Hepatic stellate cell (primary cell): ENCODE measurements at places on chromosomes 6 and 20.
A peak's percentile ranks its signal among the peaks of the same experiment; 100 is the strongest.

DNA sequence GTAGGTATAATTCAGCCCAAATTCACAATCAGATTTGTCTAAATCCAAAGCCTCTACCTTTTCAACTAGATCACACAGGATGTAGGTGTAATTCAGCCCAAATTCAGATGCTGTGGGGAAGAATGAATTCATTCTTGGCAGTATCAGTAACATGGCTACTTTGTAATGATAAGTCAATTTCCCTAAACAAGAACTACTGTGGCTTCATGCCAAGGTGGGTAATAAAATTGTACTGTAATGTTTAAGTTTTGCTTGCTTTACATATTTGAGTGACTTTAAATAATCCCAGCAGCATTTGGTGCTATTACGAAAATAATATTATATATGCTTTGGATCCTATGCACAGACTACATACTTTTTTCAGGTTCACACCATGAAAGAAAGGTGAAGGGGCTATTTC is 239.1 kb downstream of the HDGFL1 start:
- no peak for DNase-seq

DNA sequence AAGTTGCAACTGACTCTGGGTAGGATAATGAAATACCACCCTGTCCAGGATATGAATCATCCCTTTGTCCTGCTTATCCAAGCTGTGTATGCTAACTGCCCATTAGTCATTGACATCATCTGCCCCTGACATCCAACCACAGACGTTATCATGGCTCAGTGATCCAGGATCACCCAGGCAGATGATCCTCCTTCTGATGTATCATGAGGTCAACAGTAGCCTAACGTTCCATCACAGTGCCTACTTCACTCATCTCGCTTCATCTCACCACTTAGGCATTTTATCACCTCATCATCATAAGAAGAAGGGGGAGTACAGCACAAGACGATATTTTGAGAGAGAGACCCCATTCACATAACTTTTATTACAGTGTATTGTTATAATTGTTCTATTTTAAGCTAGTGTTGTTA is 13.4 kb upstream of the BTN3A2 start:
- peak; percentile 71 for DNase-seq

- DNase-seq, result no peak
Observed at GRCh38 chr6:163999475-164000125, 585.1 kb downstream of the QKI start.

DNA sequence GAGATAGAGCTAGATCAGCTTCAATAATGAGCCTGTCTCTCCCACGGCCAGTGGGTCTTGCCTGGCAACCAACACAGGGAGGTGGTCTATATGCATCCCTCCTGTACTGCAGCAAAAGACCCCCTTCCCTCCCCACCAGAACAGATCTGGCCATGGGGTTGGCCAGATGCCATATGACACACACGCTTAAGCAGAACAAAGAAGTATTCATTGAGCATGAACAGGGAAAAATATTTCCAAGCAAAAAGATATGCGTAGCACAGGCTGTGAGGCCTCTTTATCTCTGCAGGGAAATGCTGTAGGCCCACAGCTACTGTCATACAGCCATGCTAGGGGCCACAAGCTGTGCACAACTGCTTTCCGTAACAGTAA is 73.4 kb upstream of the NRSN1 start:
- no peak for DNase-seq

- DNase-seq, result no peak
Observed at GRCh38 chr20:32539026-32539816, 45.9 kb downstream of the NOL4L start.

GRCh38 chr6:166850677-166851076 is 105.7 kb downstream of the RNASET2 start:
- DNase-seq, result no peak

DNA sequence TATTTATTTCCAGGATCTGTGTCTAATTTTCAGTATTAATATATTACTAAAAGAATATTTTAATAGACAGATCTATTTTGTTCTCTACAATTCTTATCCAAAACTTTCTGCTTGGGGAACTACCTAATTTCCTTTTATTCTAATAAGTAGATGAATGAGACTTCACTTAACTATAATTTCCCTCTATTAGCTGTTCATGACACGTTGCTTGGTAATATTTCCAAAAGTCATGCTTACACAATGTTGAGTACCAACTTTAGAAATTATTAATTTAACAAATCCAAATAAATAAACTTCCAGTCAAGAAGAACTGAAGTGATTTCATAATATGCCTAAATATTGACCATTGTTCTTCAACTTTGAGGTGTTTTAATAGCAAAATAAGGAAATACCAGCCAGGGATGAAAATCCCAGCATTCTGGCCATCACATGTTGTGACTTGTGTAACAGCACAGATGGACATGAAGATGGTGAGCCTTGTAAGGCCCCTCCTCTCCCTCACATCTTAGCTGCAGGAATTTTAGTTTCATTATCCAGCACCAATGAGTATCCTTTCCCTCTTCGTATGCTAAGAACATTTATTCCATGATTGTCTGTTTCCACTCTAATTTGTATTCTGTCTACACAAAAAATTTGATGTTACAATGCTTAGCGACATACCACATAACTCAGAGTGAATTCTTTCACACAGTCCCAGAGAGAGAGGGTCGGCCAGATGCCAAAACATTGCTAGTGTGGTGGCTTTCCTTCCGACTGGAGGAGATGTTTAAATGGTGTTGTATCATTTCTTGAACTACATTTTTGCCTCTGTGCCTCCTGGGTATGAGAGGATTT is 137.5 kb downstream of the FOXA2 start:
- no peak for DNase-seq

DNA sequence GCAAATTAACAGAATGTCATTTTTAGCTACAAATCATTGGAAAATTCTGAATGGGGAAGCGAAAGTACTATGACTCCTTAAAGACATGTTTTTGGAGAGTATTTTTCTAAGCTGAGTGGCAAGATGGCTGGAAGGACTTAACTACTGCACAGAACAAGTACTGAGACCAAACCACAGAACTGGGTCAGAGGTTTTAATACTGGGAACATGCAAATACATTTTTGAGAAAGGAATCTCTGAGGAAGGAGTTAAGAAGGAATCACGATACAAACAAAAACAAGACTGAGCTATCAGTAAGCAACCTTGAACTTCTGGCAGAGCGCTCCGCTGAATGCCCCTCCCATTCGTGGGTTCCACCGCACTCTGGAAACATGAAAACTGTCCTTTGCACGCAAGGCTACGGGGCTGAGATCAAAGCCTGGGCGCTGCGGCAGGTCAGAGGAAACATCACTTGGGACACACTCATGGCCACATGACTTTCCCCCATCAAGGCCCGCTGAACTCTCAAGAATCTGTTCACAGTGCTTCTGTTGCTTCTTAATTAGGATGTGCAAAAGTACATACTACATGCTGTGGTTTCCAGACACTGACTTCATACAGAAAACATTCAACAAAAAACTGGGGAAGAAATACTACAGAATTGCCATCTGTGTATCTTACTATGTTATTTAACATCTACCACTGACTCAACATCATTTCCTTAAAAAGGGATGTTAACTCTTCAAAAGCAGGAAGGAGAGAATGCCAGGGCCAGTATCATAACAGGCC is 27.8 kb downstream of the SLC23A2 start:
- DNase-seq, result peak; percentile 57

DNA sequence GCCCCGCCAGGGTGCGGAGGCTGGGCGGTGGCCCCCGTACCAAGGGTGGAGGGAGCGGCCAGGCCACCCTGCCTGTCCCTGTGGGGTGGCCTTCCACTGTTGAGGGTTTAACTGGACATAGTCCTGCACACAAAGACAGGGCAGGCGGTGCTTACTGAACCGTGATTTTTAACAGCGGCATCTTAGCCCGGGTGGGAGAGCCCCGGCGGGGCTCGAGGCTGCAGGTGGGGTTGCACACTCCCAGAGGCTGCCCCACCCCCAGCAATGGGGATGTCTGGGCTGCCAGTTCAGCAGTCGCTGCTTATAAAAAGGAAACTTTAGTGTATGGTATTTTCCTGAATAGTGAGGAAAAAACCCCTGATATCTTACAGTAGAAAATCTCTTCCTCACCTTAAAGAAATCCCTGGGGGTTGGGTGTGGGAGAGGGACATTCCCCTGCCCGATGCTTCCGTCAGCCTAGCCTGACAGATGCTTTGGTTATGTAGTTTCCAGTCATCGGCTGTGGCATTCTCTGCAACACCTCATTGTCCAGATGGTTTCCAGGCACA is 79.4 kb downstream of the IRF4 start:
- no peak for DNase-seq

DNA sequence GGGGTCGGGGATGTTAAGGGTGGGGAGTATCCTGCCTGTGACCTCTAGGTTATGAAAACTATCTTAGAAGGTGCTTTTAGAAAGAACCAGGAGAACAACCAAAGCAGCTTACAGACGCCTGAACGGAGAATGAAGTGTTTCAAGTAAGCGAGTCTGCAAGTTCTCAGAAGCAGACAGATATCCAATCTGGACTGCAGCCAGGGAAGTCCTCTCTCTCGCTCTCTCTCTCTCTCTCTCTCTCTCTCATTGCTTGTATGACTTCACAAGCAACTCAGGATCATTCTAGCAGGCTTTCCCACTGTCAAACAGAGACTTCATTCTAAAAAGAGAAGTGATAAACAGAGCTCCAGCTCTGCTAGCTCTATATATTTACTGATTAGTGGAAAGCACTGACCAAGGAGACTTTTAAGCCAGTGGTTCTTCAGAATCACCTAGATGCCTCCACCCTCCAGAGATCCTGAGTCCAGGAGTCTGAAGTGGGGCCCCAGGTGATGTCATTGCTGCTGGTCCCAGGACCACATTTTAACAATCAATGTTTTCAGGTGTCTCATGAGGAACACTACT is 6.0 kb downstream of the TCF21 start:
- peak; percentile 50 for DNase-seq

DNA sequence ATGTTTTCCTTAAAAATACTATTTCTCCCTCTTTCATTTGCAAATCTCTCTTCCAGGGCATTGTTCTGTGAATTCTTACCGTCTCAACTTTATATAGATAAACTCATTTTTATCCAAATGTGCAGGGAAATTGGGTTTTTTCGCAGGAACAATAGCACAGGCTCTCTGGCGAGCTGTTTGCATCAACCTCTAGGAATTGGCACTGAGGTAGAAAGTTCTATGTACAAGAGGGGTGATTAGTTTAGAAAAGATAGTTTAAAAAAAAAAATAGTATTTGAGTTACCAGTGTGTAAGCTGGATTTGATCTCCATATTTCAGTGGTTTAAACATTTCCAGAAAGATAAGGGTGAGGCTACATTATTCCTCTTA is 129.7 kb upstream of the BTN3A2 start:
- no peak for DNase-seq

DNA sequence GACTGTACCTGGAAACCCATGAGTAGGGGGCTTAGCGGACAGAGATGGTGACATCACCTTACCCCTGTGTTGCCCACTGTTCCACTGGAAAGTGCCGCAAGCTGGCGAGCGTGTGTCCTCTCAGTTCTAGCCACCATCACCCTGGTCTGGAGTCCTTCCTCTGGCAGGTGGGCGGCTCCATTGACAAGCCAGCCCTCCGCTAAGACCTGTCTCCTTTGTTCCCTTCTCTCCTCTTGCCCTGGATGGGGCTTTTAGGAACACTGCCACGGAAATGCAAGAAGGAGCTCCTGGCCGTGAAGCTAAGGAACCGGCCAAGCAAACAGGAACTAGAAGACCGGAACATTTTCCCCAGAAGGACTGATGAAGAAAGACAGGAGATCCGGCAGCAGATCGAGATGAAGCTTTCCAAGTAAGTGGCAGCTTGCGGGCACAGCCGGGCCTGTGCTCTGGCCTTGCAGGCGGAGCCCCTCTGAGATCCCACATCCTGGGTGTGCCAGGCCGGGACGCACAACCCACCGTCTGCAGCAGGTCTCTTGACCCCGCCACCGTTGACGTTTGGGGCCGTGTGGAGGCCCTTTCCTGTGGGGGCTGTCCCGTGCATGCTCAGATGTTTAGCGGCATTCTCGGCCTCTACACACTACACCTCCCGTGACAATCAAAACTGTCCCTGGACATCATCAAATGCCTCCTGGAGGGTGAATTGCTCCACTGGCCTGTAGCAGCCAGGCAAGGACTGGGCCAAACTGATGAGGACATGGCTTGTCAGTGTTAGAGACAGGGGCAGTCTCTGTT is 127.5 kb downstream of the SYCP2 start:
- DNase-seq, result no peak

- no peak for DNase-seq
Observed at GRCh38 chr6:79065232-79065631, 12.8 kb downstream of the PHIP start.

DNA sequence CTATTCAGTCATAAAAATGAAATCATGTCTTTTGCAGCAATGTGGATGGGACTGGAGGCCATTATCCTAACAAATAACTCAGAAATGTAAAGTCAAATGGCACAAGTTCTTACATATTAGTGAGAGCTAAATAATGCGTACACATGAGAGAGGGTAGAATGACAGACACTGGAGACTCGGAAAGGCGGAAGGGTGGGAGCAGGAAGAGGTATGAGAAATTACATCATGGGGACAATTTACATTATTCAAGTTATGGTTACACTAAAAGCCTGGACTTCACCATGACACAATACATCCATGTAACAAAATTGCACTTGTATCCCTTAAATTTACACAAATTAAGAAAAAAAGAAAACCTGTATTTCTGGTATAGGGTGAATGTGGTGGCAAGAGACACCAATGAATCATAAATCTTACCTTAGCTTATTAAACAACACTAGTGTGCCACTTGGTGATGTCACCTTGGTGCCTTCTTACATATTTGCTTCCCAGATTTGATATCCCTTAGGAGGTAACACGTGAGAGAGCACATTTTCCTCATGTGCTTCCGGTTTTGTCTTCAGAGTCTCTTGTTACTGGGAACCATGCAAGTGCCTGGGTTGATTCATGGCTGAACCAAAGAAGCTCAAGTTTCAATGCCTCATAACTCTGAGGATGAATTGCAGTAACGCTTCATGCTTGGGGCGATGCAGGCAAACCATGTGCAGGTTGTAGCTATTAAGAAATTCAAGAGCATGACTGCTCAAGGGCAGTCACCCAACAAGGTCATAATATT is 84.6 kb downstream of the DCDC2 start:
- no peak for DNase-seq

- DNase-seq, result peak; percentile 7
Observed at GRCh38 chr6:165556116-165556843, 106.8 kb downstream of the PDE10A start.

DNA sequence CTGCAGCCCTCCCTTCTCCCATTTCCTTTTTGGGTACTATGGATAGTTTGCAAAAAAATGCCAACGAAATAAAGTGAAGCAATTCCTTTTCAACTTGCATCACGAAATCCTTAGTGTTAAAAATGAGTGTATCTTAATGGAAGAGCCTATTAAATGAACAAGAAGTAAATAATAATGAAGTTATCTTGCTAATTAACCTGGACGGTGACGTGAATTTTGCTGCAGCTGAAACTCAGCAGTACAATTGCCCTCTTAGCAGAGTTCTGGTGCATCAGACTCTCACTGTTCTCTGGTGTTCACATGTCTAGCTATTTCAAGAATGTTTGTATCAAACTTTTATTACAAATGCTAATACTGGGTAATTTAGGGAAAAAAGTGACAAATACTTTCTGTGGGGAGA is 119.7 kb upstream of the HDAC2 start:
- no peak for DNase-seq
